ENCODE measurements at places on chromosomes 3 and 15. TPM values are rescaled to one million over a fixed set of nuclear protein-coding genes. Genes with fewer than 3 reads are reported as not detected.

- DNase-seq, result no peak
Observed at GRCh38 chr15:60551147-60551780, 72.3 kb upstream of the ICE2 start.

- DNase-seq, result peak; percentile 32
Observed at GRCh38 chr15:62067448-62068044, 769 bp downstream of the C2CD4A start.

- no peak for DNase-seq
Observed at GRCh38 chr3:159887911-159888310, 100.7 kb upstream of the IL12A start.

- no peak for DNase-seq
Observed at GRCh38 chr15:68301301-68301700, 23.8 kb downstream of the FEM1B start.

- DNase-seq, result no peak
Observed at GRCh38 chr3:14064910-14065309, 59.8 kb downstream of the CHCHD4 start.

DNA sequence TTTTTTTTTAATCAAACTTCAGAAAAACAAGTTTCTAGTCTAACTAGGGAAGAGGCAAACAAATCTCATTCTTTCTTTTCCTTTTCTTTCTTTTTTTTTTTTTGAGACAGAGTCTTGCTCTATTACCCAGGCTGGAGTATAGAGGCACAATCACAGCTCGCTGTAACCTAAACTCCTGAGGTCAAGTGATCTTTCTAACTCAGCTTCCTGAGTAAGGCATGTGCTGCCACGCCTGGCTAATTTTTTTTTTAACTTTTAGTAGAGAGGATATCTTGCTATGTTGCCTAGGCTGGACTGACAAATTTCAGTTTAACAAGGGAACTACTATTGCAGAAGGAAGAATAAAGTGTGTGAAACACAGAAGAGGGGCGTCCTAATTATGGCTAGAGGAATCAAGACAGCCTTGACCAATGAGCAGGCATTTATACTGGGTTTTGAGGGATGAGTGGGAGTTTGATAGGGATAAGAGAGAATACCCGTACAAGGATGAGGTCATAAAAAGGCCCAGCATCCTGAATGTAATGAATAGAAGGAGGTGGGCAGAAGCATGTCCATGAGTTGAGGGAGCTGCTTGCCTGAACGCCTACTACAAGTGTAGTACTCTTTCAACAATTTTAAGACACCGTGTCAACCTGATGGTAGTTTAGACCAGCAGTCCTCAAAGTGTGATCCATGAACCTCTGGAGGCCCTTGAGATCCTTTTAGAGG lies 6.7 kb upstream of the ZFAND6 start:
- DNase-seq, result no peak

GRCh38 chr3:75218577-75218976 lies 445.6 kb upstream of the FRG2C start:
- no peak for DNase-seq

- DNase-seq, result no peak
Observed at GRCh38 chr3:143220741-143221140, 101.2 kb downstream of the CHST2 start.

GRCh38 chr3:149080011-149080698 lies 6.2 kb downstream of the HLTF start:
- no peak for DNase-seq

DNA sequence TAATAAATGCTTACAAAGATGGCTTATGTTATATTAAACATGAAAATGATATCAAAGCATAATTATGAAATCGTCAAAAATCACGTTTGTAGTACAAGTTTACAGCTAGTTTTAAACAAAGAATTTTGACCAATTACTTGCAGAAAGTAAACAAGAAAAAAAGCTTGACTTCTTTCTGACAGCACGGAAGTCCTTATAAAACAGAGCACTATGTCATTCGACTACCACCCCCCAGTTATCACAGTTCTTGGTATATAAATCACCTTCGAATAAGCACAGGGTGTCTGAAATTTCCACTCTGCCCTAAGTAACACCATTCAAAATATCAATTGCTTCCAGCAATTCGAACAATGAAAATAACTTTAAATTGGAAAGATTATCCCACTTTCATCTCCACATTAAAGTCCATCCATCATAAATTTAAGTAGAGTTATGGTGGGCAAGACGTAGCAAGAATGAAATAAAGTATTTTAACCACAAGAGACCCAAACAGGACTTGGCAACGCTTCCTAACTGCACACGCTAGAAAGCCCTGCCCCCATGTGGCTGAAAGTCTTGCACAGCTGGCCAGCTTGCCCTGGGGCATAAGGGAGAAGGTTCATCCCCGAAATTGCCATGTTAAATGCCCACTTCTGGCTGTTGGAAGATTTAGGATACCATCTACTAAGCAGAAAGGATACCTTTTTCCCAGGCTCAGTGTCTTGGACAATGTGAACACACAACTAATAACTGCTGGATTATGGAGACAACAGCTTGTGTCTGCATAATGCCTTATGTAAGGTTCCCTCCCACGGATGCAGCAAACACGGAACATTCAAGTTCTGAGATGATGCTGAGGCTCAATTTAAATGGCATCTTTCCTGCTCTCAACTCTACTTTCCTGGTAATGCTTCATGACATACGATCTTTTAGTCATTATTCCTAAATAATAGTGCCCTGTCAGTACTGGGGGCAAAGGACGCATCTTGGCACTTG lies 116.4 kb upstream of the TJP1 start:
- DNase-seq, result no peak

GRCh38 chr15:94770199-94770598 lies 538.8 kb downstream of the MCTP2 start:
- no peak for DNase-seq

DNA sequence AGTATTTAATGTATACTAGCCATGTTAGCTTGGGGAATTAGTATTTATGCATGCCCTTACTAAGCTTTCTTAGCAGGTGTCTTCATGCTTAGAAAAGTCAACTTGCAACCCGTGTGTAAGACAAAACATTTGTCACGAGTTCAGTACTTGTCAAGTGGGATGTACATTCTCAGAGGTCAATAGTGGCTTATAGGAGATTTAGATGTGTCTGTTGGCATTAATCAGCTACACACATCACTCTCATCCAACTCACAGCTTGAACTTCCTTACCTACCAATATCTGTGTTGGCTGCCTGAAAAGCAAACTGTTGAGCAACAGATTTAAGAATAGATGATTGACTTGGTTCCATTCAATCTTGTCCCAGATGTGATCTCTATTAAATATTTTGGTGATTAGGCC lies 109.5 kb downstream of the ROBO2 start:
- no peak for DNase-seq

GRCh38 chr3:47362701-47363100 lies 18.1 kb upstream of the PTPN23 start:
- no peak for DNase-seq

DNA sequence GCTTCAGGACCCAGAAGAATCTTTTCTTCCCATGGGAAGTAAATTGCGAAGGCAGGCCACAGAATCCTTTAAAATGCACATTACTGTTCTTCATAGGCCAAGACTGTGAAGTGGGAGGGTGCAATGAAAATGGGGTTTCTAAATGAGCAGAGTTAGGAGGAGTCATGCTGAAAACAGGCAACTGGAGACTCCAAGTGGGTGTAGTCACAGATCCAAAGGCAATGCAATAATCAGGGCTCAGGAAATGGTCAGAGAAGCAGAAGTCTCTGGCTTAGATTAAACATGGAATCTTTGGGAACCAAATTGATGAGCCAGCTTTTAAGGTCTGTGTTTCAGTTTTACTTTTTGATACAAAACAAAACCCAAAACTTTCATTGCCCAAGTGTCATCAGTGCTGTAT lies 37.6 kb downstream of the HHLA2 start:
- no peak for DNase-seq

GRCh38 chr3:57855281-57855680 lies 99.2 kb downstream of the SLMAP start:
- no peak for DNase-seq

DNA sequence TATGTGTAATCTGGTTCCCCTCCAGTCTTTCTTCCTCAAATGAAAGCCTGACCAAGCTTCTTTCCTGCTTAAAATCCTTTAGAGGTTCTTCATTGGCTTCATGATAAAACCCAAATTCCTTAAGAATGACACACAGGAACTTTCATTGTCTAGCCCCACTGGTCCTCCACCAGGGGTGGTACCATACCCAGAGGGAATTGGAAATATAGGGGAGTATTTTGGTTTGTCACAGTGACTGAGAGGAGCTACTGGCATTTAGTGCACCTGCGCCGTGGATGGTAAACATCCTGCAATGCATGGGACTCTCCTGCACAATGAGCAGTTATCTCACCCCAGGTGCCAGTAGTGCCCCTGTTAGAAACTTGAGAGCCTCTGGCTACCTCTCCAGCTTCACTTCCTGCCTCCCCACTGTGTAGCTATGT lies 10.8 kb downstream of the ZWILCH start:
- no peak for DNase-seq

GRCh38 chr15:87618203-87618725 lies 638.3 kb downstream of the NTRK3 start:
- DNase-seq, result no peak

GRCh38 chr15:94252223-94252766 lies 20.9 kb downstream of the MCTP2 start:
- DNase-seq, result no peak

DNA sequence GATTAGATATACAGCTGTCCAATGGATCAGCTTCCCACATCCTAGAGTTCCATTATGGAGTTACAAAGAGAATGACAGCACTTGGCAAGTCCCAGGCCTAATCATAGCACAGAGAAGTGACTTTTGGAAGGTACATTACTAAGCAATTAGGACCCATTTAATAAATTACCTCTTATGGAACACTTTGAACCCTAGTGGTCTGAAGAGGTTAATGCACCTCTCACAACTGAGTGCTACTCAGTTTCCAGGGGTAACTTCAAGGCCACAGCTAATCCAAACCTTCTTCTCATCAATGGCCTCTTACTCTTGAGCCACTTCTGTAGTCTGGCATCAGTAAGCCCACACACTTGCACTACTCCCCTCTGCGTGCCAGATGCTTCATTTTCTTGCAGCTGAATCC lies 34.9 kb upstream of the MEIS2 start:
- DNase-seq, result no peak

DNA sequence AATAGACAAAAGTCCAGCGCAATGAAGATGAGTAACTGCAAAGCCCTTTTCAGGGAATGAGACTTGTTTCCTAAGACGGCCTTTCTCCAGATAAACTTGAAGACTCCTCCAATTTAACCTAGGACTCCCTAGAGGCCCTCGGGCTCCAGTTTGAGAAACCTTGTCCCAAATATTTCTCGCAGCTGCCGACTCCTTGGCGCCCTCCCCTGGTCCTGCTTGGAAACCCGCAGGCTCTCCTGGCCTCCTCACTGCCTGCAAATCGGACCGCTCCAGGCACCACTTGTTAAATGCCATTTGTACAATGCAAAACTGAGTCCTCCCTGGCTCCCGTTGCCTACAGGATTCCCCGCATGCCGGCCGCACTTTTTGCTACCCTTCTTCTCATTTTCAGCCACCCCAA lies 36.8 kb downstream of the MUC4 start:
- DNase-seq, result no peak

GRCh38 chr3:159948429-159949144 lies 40.0 kb upstream of the IL12A start:
- no peak for DNase-seq

GRCh38 chr15:58752716-58753115 lies 3.2 kb upstream of the ADAM10 start:
- DNase-seq, result no peak

DNA sequence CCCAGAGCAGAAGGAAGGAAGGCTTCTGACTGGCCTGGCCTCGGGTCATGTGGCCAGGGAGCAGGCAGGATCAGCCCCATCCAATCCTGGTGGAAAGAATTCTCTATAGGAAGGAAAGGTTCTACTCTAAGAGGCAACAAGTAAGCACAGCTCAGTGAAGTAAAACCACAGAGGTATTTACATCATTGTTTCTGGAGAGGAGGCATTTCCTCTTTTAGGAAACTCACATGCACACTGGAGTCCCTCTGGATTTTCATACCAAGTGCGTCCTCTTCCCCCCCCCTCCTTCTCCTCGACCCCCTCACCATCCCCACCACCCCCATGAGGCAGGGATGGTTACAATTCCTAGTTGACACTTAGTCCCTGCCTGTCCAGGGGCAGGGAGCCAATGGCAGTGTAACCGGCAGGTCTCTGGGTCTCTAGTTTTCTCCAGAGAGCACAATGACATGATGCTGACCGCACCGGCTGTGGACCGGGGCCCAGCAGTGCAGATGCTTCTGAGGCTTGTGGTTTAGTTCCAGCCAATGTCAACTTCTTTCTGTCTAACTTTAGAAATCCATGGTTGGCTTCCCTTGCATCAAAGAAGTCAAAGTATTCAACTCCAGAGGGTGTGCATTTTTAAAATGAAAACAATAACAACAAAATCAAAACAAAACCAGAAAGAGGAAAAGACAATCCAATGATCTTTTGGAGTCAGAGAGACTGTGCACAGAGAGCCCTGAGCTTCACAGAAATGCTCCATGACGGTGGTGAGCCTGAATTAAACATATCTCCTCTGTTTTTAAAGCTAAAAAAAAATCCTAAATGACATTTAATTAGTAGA lies 230.3 kb upstream of the TLE3 start:
- DNase-seq, result no peak

DNA sequence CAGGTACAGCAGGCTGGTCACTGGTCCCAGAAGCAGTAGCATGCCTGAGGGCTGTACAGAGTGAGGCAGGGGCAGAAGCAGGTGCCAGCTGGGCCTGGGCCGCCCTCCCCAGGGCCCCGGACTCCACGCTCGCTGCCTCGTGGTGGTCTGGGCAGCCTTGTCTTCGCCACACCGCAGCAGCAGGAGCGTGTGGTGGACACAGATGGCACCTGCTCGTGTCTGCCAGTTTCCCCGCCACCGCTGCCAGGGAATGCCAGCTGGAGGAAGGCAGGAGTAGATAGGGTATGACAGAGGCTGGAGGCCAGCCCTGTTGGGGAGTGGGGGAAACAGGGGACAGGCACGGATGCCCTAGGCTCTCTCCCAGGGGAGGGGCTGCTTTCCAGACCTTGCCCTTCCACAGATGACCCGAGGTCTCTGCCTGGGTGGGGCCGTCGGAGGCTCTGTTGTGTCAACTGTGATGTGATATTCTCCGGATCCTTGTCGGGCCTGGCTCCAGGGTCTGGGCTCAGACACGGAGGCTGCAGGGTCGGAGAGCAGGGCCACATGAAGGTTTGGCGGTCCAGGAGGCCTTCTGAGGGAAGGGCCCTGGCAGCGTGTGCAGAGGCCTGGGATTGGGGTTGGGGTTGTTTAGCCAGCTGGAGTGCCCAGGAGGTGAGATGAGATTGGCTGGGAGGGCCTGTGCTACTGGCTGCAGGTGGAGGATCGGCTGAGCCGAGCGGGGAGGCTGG lies 33.6 kb downstream of the GOLGA6L10 start:
- DNase-seq, result no peak

Gene SAMMSON
- 0.23 TPM for total RNA-seq

Gene IL5RA
- total RNA-seq, result 1.3 TPM

Gene CAMK2N2
- total RNA-seq, result 0.23 TPM

Gene TTLL13
- total RNA-seq, result not detected

Gene FAM98B
- total RNA-seq, result 17.9 TPM

Gene FBXW12
- total RNA-seq, result not detected

Gene MYRIP
- 4.5 TPM for total RNA-seq

Gene SPATA12
- total RNA-seq, result not detected

Gene CAV3
- not detected for total RNA-seq

Gene CLDN18
- total RNA-seq, result not detected

Gene SSUH2
- 1.1 TPM for total RNA-seq

Data from ovary (tissue), 10 donors.